ENCODE measurements at places on chromosomes 1 and 21. TPM values are rescaled to one million over a fixed set of nuclear protein-coding genes. Genes with fewer than 3 reads are reported as not detected.
A peak's percentile ranks its signal among the peaks of the same experiment; 100 is the strongest.

The FGR gene
- total RNA-seq, result 24.3 TPM

The NKAIN1 gene
- not detected for total RNA-seq

- no peak overlapping the region for H3K27ac ChIP-seq
- H3K4me3 ChIP-seq, result no peak overlapping the region
- no peaks in the 10 kb centered on the region for H3K4me1 ChIP-seq
- H3K27me3 ChIP-seq, result no peaks in the 10 kb centered on the region
Measured at GRCh38 chr1:54018635-54019034, 649 bp upstream of the LDLRAD1 start.

GRCh38 chr1:14181191-14181795 lies 417.2 kb upstream of the KAZN start:
- no peak overlapping the region for H3K27ac ChIP-seq
- no peaks in the 10 kb centered on the region for H3K4me1 ChIP-seq
- no peak for DNase-seq
- H3K27me3 ChIP-seq, result no peaks in the 10 kb centered on the region
- no peak overlapping the region for H3K4me3 ChIP-seq

DNA sequence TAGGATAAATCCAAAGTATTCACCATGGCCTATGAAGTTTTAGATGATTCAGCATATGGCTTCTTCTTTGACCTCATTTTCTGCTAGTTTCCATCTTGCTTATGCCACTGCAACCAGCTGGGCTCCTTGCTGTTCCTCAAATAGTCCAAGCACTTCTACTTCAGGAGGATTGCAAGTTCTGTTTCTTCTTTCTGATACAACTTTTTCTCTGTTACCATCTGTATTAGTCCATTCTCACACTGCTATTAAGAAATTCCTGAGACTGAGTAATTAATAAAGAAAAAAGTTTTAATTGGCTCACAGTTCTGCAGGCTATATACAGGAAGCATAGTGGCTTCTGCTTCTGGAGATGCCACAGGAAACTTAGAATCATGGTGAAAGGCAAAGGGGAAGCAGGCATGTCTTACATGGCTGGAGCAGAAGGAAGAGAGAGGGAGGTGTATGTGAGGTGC lies 20.3 kb downstream of the PTGS2 start:
- H3K27ac ChIP-seq, result no peak overlapping the region
- peaks cover 2% of the 10 kb centered on the region for H3K27me3 ChIP-seq
- H3K4me1 ChIP-seq, result no peaks in the 10 kb centered on the region
- no peaks in the 10 kb centered on the region for H3K36me3 ChIP-seq

GRCh38 chr21:45767071-45768006 lies 123.8 kb downstream of the PCBP3 start:
- H3K27ac ChIP-seq, result no peak overlapping the region
- H3K4me3 ChIP-seq, result peak overlapping the region; percentile 23
- H3K4me1 ChIP-seq, result no peaks in the 10 kb centered on the region
- no peaks in the 10 kb centered on the region for H3K36me3 ChIP-seq

DNA sequence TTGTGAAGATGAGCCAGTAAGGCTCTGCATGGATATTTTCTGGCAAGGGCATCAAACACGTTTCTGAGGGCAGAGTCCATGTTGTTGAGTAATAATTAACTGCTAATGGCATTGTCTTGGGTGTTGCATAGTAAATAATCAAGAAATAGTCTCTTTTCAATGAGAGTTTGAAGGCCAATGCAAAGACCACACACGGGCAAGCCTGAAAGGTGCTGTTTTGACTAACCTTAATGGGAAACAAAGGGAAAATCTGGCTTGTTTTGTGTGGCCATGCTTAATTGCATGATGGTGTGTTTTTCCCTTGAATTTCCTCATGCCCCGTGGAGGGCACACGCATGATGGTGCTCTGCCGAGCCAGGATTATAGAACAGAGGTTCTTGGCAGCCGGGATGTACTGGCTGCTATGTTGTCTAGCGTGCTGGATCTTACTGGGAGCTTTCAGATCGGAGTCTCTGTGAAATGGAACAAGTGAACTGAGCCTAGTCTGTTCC lies 127.6 kb downstream of the NOS1AP start:
- no peaks in the 10 kb centered on the region for H3K36me3 ChIP-seq
- H3K4me1 ChIP-seq, result no peaks in the 10 kb centered on the region
- no peak for DNase-seq
- H3K4me3 ChIP-seq, result no peak overlapping the region
